Mesenteric fat pad (tissue), 1 donor: ENCODE measurements at places on chromosomes 6 and 20. TPM values are rescaled to one million over a fixed set of nuclear protein-coding genes. Genes with fewer than 3 reads are reported as not detected.

The ANKRD6 gene
- 7.1 TPM for total RNA-seq

The OTOR gene
- not detected for total RNA-seq

The PCK1 gene
- 331 TPM for total RNA-seq

The FAM217A gene
- not detected for total RNA-seq

The PROKR2 gene
- total RNA-seq, result not detected

DNA sequence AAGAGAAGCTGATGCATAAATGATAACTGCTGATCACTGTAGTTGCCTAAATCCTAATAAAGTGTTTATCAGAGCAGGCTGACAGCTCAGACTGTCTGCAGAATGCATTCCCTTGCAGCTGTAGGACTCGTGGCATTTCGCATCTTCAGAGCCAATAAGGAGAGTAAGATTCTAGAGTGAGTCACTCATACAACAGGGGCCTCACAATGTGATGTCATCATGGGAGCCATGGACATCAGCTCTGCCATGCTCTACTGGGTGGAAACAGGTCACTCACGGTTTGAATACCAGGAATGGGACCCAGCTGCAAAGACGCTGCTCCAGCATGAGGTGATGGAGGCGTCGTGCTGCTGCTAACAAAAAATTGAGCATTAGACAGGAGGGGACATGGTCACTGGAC lies 7.4 kb downstream of the FAM209B start:
- DNase-seq, result no peak

DNA sequence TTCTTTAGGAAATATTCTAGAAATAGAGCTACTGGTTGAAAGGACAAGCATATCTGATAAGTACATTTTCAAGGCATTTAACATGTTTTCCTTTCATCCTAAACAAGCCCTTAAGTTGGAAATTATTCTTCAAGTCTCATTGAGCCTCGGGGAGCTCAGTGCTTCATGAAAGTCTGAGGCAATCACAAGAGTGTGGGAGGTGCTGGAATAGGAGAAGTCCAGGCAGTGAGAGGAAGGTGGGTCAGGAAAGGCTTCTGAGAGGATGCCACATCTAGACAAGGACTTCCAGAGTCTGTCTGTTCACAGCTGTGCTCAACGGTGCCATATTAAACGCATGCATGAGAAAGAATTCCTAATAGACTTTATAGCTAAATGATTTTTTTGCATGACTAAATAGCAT lies 69.8 kb downstream of the CD83 start:
- no peak for DNase-seq

GRCh38 chr6:156336733-156337132 lies 440.4 kb upstream of the ARID1B start:
- DNase-seq, result no peak

DNA sequence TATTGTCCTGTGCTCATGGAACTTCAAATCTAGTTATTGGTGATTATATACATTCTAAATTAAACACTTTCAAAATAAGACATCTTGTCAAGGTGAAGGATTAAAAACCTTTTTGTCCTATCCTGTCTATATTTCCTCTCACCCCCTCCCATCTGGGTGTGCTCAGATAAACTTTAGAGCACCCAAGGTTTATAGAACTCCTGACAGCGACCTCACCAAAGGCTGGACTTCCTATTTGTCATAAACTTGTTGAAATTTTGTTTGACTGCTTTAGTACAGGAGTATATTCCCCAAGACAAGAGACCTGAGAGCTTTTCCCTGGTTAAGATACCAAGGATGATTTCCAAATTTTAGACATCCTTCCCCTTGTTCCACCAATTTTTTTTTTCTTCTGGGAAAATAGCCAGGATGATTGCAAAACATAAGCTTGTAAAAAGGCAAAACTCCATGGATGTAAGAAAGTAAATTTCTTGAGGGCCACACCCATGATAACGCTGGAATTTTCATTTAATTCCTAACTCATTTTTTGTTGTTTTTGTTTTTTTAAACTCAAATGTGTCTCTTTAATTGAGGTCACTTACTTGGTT lies 33.0 kb downstream of the CARMIL1 start:
- no peak for DNase-seq

DNA sequence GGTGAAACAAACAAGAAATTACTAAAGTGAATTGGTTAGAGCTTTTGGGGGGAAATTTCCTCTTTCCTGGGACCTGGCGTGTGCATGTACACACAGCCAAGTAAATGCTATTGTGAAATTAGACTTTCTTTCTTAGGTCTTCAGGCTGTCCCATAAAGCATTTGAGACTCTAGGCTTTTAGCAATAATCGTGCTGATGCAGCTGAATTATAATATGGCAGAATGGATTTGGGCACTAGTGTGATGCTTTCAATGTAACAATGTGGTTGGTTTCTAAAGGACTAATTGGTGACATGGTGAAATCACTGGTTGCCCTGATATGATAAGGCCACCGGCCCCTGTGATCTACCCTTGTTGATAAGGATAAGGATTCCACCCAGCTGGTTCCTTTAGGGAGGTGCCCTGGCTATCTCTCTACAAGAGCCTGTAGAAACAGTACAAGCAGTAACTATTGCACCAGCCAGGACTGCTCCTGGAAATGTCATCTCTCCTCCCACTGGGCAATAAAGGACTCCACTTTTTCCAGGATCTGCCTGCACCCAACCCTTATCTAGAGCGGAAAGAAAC lies 164.1 kb downstream of the TFAP2A start:
- DNase-seq, result no peak

DNA sequence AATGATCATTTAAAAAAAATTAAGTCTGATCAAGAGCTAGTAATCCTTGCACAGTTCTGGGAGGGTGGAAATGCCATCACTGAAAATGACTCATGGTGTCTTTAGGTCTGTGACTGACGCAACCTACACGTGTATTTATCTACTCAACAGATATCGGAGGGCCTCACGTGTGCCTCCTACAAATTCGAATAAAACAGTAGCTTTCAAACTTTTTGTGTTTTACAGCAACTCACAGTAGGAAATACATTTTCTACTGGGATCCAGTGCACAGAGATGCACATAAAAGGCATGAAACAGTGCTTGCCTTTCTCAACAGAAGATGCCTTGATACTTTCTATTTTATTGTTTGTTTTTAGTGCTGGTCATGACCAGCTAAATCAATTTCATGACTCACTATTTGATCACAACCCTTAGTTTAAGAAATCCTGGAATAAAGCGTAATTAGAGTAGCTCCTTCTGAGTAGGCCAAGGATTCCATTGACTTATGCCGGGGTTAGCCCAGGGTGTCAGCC lies 210.0 kb upstream of the SNX9 start:
- DNase-seq, result no peak

DNA sequence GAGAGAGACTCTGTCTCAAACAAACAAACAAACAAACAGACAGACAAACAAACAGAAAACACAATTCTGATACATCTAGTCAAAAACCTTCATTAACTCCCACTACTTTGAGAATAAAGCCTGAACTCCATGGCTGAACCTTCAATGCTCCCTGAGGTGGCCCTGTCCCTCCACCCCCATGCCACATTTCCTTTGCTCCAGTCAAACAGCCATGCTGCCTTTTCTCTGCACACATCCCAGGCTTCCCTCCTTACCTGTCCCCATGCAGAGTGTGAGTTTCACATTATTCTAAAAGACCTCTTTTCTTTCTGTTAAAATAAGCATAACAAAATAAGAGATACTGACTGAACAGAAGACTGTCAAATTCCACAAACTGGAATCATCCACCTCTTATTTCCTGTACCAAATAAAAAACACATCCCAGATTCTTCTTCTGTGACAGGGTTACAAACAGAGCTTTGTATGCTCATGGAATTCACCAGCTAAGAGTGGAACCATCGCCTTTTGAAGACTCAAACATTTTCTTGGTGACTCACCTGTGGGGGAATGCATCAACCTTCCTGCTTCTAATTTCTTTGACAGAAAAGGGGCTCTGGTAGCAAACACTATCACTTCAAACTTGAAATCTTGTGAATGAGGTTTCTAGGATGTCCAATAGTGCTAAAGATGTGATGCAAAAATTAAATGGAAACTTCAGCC lies 71.0 kb upstream of the SLC22A16 start:
- no peak for DNase-seq

DNA sequence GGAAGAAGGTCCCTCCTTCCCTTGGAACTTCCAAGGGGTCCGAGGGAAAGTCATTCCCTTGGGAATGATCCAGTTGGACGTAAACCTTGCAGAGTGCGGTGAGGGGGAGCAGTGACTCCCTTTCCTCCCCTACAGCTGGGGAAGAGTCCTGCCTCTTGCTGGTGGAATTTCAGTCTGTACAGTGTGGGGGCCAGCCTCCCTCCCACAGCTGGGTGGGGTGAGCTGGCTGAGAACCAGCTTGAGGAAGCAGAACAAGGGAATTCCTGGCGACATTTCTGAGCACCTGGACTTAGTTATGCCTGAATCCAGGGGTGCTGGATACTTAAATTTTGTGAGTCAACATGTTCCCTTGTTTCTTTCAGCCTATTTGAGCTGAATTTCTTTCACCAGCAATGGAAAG lies 152.0 kb downstream of the ANKRD60 start:
- DNase-seq, result no peak

- DNase-seq, result no peak
These were observed 368.2 kb downstream of the EPM2A start for GRCh38 chr6:145367149-145367548.

- no peak for DNase-seq
These were observed 172.9 kb upstream of the UST start for GRCh38 chr6:148573922-148574321.

DNA sequence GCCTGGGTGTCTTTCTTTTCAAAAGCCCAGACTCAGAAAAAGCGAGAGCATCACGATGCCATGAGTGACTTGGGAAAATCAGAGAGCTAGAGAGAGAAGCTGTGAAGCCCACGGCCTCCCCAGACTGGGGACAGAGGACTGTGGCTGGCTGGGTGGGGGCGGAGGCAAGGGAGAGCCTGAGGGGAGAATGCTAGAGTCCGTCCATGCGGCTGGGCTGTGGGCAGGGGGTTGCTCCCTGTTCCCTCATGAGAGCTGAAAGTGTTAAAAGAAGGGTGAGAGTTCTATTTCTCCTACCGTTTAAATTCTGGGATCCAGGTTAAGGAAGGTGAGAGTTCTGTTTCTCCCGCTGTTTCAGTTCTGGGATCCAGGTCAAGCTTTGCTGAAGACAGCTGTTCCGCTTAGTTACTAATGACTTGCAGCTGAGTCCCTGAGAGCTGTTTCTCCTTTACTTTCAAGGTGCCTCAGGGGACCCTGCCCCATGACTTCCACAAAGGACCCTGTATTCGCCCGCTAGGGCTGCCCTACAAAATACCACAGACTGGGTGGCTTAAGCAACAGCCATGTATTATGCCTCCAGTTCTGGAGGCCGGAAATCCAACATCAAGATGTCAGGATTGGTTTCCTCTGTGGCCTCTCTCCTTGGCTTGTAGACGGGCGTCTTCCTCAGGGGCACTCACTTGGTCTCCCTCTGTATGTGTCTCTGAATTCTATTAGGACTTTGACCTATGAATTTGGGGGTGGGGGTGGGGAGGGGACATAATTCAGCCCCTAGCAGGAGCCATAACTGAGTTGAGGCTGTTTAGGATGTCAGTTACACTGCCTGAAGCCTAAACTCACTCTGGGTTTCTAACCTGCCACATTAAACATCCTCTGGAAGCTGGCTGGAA lies 127.0 kb downstream of the PXDC1 start:
- DNase-seq, result no peak

GRCh38 chr6:134235937-134236751 lies 81.8 kb downstream of the SGK1 start:
- no peak for DNase-seq

DNA sequence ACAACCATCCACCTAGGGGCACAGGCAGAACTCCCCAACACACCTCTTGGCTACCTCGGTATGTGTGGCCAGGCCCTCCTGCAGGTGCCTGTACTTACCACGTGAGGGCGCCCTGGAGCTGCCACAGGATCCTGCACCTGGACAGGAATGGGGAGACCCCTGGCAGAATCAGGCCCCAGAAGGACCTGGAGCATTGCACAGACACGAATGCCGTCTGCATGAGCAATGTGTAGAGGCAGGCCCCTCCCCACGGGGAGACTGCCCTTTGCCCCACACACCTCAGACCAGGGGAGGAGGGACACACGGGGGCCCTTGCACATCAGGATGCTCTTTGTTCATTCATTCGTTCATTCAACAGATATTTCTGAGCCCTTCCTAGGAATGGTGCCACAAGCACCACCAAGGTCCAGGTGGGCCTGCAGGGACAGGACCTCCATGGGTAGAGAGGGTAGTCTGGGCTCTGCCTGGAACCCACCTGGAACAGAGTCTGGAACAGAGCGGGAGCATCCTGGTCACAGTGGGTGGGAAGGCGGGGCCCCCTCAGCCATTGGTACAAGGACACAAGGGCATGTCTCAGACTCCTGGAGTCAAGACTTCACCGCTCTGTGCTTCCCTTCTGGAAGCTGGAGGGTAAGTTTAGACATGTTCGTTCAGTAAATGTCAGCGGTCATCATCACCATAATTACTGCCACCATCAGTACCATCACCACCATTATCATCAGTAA lies 32.3 kb downstream of the YTHDF1 start:
- no peak for DNase-seq

- no peak for DNase-seq
These were observed 81.3 kb upstream of the NT5E start for GRCh38 chr6:85368631-85369030.
